NCI-H2081 (cell line): ENCODE measurements at places on chromosomes 3 and 15.
A peak's percentile ranks its signal among the peaks of the same experiment; 100 is the strongest.

- no peak for DNase-seq
Measured at GRCh38 chr3:55190331-55190730, 262.5 kb upstream of the LRTM1 start.

DNA sequence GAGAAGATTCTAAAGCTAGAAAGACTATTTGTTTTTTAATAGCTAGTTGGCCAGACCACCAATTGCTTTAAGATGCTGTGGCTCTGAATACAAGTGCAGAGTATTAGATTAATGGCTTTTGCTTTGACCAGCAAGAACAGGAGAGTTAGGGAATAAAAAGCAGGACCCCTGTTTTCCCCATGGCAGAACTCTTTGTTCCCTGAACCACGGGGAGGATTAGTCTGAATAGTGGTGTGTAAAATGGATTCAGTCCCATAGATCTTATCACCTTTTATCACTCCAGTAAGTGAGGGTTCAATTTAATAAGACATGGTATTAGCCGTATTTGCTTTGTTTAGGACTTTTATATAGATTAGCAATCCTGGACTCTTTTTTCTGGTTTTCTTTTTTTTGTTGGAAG lies 562.6 kb upstream of the DPPA4 start:
- no peak for DNase-seq

DNA sequence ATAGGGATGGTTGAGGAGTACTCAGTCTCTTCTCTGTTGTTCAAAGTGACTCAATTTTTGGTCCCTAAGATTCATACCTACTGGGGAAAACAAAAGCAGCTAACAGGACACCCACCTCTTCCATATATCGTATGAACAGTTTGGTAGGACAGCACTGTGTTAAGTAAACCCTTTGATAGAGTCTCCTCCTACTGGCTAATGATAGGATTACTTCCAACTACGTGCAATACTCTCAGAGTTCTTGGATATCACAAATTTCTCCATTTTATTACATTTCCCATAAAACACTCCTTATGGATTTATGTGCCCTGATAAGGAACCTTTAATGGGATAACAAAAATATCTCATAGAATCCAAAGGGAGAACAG lies 200.2 kb upstream of the GOLGA6L4 start:
- no peak for DNase-seq

DNA sequence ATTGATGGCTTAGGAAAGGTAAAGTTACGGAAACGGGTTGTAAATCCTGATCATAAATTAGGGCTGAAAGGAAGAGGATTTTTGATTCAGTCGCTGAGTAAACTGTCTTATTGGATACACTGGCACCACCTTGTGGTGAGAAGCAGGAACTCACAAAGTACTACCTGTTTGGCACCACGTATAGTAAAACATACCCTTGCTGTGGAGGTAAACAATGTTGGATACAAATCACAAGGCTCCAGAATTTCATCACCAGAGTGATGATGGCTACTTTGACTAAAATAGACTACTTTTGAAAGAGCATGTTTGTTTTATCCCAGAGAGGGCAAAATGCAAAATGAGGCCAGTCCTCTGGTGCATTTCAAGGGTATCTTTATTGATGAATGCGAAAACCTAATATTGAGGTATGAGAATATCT lies 216.9 kb downstream of the IGSF11 start:
- DNase-seq: peak; percentile 33

GRCh38 chr3:170178651-170179050 lies 2.9 kb downstream of the PHC3 start:
- DNase-seq: no peak

DNA sequence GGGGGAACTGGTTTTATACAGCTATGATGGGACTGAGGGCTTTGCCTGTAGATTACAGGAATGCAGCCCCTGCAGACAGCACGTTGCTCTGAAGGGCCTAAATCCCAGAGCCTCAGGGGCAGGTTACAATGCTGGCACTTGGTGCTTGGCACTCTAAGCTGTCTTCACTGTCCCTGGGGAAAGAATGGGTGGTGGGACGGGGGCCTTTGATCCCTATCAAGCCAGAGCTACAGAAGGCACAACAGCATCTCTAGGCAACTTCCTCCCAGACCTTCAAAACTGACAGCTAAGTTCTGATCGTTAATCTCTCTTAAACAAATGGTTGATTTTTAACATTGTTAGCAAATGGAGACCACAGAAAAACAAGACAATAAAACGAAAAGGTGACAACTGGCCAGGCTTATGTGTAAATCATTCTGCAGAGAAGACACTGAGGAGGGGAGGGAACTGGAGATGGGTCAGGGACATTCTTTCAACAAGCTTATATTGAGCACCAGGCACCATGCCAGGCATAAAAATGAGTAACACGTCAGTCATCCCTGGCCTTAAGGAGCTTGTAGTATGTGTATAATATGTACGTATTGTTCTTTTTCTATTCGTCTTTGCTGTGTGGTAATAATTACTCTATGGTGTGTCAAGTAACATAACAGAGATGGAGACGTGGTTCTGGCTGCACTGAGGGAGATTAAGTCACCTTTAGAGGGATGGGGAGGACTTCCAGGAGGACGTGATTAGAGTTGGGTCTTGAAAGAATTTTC lies 49.1 kb downstream of the CA12 start:
- no peak for DNase-seq

GRCh38 chr3:172233474-172234277 lies 194.3 kb downstream of the FNDC3B start:
- DNase-seq: no peak

DNA sequence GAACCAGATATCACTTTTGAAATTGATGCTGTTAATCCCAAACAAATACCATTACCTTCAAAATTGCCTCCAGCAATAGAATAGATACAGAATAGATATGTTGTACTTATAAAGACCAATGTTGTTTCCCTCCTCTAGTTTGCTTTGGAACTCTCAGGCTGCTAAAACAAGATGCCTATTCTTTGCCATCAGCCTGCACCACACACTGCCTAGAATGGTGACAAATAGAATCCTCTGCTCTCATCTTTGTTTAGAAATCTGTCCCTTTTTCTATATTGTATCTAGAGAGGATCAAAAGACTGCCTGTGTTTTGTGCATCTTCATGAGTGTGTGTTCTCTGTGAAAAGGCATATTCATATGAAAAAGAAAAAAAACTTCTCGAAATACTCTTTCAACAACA lies 349.2 kb upstream of the CCDC54 start:
- no peak for DNase-seq
